ENCODE measurements at places on chromosomes 5 and 9.

DNA sequence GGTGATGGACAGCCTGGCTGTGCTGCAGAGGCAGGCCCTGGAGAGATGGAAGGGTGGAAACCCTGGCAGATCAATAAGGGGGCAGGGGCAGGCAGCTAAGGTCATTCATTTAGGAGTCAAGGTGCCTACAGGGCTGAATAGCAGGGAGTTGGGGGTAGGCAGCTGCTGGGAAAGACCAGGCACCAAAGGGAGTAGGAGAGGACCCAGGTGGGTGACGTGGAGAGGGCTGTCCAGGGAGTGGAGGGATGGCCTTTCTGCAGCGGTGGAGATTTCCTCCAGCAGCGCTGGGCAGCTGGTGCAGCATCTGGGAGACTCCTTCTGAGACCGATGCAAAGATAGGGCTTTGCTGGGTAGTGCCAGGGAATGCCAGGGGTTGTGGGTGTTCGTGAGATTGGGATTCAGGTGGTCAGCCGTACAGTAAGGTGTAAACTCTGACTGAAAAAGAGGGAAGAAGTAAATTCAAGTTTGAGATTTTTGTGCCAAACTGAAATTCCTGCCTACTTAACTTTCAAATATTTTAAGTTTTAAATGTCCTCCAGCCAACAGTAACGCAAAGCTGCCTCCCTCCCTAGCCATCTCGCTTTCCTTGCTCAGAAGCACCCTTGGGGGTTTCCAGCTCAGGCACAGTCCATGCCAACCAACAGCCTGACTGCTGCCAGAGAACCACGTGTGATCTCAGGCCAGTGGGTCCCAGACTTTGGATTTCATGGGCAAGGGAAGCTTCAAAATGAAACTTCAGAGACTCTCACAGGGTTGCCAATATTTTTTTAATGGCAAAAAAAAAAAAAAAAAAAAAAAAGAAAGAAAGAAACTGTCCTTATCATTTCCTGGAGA, 18.6 kb upstream of the ANGPTL2 start:
- no peak for DNase-seq

GRCh38 chr9:136354592-136355085, 8.9 kb downstream of the DNLZ start:
- DNase-seq, result no peak

GRCh38 chr5:160492565-160492964, 70.9 kb downstream of the PTTG1 start:
- no peak for DNase-seq

DNA sequence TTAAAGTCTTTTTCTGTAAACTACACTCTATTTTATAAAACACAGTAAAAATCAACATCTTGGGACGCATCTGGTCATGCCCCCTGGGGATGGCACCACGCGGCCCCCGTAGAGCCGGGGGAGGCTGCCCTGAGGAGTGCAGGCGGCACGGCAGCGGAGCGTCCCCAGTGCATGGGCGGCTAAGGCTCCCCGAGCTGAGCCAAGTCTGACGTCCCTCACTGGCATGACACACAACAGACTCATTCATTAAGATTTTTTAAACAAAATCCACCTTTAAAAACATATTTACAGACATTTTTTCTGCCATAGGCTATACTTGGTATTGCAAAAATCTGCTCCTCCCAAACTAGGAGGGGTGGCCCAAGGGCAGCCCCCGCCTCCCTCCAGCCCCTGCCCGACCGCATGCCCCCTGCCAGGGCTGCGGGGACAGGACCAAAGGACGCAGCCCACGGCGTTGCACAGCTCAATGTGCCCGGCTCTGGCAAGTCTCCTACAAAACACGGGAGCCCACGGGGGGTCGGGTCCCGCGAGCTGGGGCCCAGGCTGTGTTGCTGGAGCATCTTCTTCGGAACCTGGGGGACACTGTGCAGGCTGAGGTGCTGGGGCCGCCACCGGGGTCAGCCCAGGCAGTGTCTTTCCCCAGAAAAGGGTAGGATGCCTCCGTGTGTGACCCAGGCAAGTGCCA, 11.8 kb upstream of the SEC16A start:
- DNase-seq, result no peak

DNA sequence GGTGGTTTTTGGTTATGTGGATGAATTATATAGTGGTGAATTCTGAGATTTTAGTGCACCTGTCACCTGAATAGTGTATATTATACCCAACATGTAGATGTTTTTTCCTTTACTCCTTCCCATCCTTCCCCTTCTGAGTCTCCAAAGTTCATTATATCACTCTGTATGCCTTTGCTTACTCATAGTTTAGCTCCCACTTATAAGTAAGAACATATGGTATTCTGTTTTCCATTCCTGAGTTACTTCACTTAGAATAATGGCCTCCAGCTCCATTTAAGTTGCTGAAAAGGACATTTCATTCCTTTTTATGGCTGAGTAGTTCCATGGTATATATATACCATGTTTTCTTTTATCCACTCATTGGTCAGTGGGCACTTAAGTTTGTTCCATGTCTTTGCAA, 161.6 kb upstream of the CD180 start:
- no peak for DNase-seq

GRCh38 chr5:143559586-143560109, 156.2 kb upstream of the NR3C1 start:
- DNase-seq, result no peak

- no peak for DNase-seq
These were observed 153.9 kb downstream of the MED10 start for GRCh38 chr5:6224406-6224805.

DNA sequence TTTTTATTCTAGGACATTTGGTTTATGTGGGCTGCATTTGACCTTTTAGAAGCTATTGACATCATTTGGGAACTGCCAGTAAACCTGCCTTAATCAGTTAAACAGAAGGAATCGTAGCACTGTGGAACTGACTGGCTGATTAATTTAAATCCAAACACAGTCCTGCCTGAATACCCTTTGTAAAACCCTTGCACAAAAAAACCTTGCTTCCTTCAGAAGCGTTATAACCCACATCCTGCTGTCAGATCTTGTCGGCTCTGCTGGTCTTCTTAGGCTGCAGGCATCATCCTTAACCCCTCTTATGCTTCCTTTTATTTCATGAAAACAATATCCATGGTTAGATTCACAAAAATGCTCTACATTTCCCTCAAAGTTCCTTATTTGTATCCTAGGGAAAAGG, 46.3 kb downstream of the PAM start:
- DNase-seq, result no peak

GRCh38 chr5:178469011-178469974, 120.9 kb downstream of the COL23A1 start:
- no peak for DNase-seq

DNA sequence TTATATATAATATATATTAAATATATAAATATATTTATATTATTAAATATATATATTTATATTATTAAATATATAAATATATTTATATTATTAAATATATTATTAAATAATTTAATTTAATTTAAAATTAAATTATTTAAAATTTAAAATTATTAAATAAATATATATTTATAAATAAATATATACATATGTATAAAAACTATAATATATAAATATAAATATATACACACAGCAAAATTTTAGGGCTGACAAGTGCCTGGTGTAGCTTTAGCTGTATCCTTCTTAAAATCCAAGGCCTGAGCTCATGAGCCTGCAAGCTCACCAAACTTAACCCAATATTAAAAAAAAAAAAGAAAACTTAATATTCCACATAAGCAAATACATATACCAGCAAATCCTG, 53.2 kb downstream of the UBAP2 start:
- no peak for DNase-seq

GRCh38 chr5:60230456-60230855, 336.9 kb upstream of the PDE4D start:
- DNase-seq, result no peak

- no peak for DNase-seq
These were observed 46.9 kb downstream of the ARL15 start for GRCh38 chr5:54263447-54263846.

DNA sequence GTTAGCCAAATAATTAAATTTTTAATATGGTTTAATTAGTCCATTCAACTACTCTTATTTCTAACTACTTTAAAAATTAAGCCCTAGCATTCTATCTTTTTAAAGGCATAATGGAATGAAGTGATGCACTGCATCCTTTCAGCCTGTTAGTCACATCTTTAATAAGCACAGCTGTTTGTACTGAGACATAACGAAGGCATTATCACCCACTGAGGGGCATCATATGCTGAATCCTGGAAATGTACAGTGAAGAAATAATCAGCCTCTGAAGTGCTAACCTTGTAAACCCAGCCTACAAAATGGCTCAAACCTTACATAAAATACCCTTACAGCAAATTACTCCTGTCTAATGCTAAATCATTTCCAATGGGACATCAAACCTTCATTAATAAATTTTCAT, 33.1 kb downstream of the EPB41L4A start:
- DNase-seq, result no peak

- DNase-seq, result peak; percentile 11
These were observed 244.4 kb upstream of the RAI14 start for GRCh38 chr5:34411470-34412346.

- DNase-seq, result no peak
These were observed 30.9 kb downstream of the CXXC5 start for GRCh38 chr5:139678751-139679750.

Data from fibroblast of skin of left biceps (primary cell).